ENCODE measurements at places on chromosomes 16 and 17.

GRCh38 chr17:19741832-19742457 lies 6.2 kb downstream of the ALDH3A1 start:
- no peak for DNase-seq

- no peak for DNase-seq
Observed at GRCh38 chr16:63578791-63579190, 1542.6 kb upstream of the CDH8 start.

- DNase-seq = no peak
Observed at GRCh38 chr17:48471817-48472410, 41.9 kb upstream of the SKAP1 start.

- DNase-seq = no peak
Observed at GRCh38 chr16:52578007-52578828, 31.3 kb upstream of the TOX3 start.

- DNase-seq = no peak
Observed at GRCh38 chr16:55588799-55589198, 22.3 kb downstream of the CAPNS2 start.
